GDM1 (cell line): ENCODE measurements at places on chromosomes 2 and 18.

DNA sequence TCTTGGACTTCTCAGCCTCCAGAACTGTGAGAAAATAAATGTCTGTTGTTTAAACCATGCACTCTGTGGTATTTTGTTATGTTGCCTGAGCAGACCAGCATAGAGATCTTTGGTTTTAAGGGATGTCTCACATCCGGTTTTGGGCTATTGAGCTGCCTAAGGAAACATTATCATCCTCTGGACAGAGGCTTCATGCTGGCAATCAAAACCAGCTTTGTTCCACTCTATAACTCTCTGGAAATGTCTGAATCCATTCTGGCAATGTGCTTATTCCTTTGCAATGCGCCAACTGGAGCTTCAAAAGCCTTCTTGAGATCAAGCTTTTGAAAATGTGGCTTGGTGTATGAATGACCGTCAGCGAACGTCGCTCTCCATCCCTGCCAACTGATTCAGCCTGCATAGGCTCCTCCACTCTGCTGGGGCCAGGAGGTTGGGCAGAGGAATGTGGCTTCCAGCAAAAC is 183.6 kb upstream of the MGAT5 start:
- no peak for DNase-seq

- no peak for DNase-seq
Measured at GRCh38 chr2:177612659-177613058, 220.1 kb downstream of the AGPS start.

- peak; percentile 78 for DNase-seq
Measured at GRCh38 chr2:241315879-241316631, at the start of gene SEPTIN2. Gene SEPTIN2, plus strand, starts transcription at chr2:241315925. Its CDS starts 8,308 bp downstream, at chr2:241324233.

DNA sequence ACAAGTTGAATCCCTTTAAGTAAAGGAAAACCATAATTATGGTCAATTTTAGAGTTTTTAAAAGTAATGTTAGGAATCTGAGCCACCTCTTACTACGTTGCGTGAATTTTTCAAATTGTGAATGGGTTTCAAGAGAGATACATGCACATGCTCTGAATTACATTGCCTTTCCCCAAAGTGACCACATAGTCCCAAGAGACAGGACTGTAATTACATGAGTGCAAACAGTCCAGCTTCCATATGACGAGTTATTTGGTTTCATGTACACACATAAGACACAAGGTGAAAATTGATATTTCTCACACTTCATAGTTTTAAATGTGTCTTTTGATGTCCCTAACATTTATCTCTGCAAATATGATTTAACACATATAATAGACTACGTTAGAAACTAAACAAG is 850.8 kb downstream of the LRP1B start:
- DNase-seq: no peak

DNA sequence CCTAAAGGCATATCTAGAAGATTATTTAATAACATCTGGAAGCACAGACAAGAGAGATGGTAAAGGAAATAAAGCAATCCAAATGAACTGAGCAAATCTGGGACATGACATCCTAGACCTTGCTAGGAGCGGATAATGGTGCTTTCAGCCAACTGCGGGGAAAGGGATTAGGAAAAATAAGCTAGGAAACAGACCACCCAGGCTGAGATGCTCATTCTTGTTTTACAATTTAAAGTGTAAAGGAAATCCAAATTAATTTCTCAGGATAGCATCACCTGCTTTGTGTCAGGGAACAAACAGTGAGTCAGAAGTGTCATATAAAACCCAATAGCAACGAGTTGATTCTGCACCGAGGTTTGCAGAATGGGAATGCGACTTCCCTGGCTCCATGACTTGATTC is 112.5 kb upstream of the CXCR4 start:
- DNase-seq: no peak

DNA sequence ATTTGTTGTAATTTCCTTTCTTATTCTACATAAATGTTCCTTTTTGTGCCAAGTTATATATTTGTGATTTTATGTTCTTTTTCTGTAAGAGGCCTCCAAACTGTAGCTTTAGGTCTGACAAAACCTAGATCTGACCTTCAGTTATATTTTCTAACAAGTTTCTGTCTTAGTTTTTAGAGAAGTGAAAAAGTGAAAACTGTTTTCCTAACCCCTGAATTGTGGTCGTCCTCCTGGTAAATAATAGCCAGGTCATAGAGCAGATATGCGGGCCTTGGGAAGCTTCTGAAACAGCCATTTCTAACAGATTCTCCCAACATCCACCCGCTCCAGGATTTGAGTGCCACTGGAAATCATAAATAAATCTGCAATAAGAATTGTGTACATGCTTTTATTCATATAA is 398.4 kb upstream of the CWC22 start:
- no peak for DNase-seq

DNA sequence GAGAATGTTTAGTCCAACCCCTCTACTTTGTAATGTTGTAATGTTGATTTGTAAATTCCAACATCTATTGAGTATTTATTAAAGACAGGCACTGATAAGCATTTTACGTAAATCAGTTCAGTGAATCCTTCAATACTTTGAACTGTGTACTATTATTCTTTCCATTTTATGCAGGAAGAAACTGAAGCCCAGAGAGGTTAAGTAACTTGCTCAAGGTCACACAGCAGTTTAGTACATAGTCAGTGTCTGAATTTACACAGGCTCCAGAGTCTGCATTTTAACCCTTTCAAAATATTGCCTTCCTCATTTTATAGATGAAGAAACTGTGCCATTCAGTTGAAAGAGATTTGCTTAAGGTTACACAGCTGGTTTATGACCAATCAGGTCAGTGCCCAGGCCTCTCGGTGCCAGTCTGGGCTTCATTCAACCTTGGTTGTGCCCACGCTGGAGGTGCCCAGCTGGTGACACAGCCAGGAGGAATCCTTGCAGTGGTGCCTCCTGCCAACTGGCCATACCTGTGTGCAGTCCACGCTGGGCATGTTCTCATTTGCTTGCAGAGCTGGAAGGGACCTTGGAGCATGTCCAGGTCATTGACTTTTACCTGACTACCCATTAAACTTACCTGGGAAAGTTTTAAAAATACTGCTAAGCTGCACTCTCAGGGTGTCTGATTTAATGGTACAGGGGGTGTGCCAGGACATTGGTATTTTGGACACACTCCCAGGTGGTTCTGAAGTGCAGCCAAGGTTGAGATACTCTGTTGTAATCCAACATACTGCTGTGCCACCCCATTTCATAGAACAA is 74.3 kb upstream of the CYRIA start:
- no peak for DNase-seq

DNA sequence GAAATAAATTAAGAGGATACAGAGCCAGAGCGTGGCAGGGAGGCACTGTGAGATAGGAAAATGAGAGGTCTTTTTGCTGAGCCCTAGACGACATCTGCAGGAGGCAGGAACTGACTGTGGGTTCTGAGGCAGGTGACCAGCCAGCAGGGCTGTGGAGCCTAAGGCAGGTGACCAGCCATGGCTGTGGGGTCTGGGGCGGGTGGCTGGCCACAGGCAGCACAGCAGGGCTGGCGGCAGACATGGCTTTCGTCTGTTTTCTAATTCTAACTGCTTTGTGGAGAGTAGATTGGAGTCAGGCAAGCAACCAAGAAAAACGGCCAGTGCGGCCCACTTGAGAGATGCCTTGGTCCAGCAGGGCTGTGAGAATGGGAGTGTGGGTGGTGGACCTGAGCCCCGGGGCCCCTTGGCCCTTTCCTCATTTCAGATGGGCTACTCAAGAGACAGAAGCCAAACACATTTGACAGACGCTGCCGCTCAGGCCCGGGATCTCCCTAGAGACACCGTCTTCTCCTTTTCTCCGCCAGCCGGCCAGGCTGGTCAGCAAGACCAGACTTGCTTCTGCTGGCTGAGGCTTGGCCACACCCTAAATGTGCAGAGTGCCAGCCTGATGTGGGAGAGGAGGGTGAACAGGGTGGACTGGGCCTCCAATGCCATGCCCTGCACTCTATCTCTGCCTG is 19.7 kb upstream of the GNAL start:
- DNase-seq: no peak

DNA sequence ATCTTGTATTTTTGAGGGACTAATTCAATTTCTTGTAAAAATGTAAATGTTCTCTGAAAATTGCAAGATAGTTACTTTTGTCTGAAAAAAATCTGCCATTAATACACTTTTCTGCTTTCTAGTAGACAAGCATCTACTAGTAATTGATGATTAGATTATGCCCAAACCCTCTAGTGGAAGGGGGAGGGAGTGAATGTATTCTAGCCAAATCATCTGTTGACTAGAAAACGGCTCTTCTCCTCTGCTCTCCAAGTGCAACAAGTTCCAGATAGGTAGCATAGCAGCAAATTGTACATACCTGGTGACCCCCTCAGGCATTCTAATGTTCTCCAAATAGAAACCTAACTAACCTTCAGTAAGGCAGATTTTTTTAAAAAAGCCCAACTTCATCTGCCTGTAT is 58.6 kb downstream of the RELCH start:
- DNase-seq: no peak

DNA sequence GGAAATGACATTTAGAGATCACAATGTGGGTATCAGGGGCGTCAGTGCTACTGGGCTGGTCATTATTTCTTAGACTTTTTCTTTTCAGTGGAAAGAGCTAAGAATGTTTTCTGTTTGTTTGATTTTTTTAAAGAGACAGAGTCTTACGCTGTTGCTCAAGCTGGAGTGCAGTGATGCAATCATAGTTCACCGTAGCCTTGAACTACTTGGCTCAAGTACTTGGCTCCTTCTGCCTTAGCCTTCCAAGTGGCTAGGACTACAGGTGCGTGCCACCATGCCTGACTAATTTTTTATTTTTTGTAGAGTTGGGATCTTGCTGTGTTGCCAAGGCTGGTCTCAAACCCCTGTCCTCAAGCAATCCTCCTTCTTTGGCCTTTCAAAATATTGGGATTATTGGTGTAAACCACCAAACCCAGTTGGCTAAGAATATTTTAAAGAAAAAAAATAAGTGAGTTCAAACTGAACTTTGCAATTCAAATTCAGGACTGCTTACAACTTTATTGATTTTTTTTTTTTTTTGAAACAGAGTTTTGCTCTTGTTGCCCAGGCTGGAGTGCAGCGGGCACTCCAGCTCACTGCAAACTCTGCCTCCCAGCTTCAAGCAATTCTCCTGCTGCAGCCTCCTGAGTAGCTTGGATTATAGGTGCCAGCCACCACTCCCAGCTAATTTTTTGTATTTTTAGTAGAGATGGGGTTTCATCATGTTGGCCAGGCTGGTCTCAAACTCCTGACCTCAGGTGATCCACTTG is 154.2 kb downstream of the MIB1 start:
- no peak for DNase-seq
